Colonic mucosa (tissue), 4 donors: ENCODE measurements at places on chromosomes 4 and X. TPM values are rescaled to one million over a fixed set of nuclear protein-coding genes. Genes with fewer than 3 reads are reported as not detected.

DNA sequence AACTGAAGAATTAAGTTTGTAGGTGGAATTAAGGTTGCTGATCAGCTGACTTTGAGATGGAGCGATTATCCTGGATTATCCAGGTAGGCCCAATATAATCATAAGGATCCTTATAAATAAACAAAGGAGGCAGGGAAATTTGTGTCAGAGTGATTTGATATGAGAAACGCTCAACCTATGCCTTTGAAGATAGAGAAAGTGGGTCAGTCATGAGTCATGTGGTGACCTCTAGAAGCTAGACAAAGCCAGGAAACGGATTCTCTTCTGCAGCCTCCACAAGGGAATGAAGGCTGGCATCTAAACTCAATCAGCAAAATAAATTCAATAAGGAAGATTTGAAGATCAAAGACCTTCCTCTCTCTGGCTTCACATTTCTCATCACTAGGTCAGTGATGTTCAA lies 41.5 kb upstream of the SMIM10 start:
- H3K4me1 ChIP-seq = no peaks in the 10 kb centered on the region
- DNase-seq = no peak
- no peaks in the 10 kb centered on the region for H3K36me3 ChIP-seq
- no peak overlapping the region for H3K4me3 ChIP-seq
- no peaks in the 10 kb centered on the region for H3K27me3 ChIP-seq
- no peak overlapping the region for H3K27ac ChIP-seq

GRCh38 chrX:68049466-68049865 lies 383.8 kb downstream of the OPHN1 start:
- H3K36me3 ChIP-seq = no peaks in the 10 kb centered on the region
- no peak overlapping the region for H3K4me3 ChIP-seq
- no peaks in the 10 kb centered on the region for H3K27me3 ChIP-seq
- DNase-seq = no peak

DNA sequence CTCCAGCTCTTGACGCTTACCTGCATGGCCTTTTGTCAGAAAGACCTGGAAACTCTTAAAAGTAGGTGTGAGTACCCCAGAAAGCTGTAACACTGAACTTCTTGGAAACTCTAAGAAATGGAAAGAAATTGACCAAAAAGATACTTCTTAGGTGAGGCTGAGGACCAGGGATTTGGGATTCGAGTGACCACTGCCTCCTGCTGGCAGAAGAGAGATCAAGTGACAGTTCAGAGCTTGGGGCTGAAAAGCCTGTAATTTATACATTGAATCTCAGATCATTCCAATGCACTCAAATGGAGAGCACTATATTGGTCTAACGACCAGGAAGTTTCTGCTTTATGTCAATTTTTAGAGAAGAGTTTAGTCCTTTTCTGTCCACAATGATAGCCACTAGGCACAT lies 204.6 kb downstream of the PDGFRA start:
- no peak for DNase-seq
- H3K27ac ChIP-seq = no peak overlapping the region
- H3K36me3 ChIP-seq = no peaks in the 10 kb centered on the region
- no peaks in the 10 kb centered on the region for H3K4me1 ChIP-seq

DNA sequence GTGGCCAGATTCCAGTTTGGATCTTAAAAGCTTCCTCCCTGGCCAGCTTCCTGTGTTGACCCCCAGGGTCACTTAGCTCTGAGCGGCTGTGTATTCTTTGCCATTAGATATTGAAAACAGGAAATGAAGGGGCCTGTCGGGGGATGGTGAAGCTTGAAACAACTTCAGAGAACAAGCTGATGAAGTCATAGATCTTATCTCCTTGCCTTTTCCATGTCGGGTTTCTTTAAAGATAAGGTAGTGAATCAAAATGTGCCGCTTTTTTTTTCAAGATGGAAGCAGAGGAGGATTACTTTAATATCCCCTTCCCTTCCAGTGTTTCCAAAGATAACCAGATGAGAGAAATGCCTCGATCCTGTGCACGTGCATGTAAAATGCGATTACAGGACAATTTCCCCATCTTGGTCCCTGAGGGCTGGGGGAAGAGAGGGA lies 508.5 kb downstream of the MID1IP1 start:
- no peak overlapping the region for H3K4me3 ChIP-seq
- H3K4me1 ChIP-seq = no peaks in the 10 kb centered on the region
- H3K36me3 ChIP-seq = no peaks in the 10 kb centered on the region
- no peak for DNase-seq
- H3K27ac ChIP-seq = no peak overlapping the region
- peaks cover 5% of the 10 kb centered on the region for H3K27me3 ChIP-seq

DNA sequence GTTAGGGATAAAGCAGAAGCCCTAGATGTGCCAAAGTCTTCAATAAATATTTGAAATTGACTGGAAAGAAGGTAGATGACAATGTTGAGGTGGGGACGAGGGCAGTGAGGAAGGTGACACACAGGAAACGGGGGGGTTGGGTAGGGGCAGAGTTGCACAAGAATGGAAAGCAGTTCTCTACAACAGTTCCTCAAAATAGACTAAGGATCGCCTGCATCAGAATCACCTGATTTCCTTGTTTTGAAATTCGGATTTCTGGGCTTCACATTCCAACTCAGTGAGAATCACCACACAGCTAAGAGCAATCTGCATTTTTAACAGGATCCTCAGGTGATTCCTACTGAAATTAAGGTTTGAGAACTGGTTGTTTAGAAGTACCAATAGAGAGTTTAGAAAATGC lies 70.6 kb downstream of the ARFIP1 start:
- H3K27ac ChIP-seq = no peak overlapping the region
- H3K4me1 ChIP-seq = no peaks in the 10 kb centered on the region
- H3K36me3 ChIP-seq = no peaks in the 10 kb centered on the region
- no peaks in the 10 kb centered on the region for H3K27me3 ChIP-seq

DNA sequence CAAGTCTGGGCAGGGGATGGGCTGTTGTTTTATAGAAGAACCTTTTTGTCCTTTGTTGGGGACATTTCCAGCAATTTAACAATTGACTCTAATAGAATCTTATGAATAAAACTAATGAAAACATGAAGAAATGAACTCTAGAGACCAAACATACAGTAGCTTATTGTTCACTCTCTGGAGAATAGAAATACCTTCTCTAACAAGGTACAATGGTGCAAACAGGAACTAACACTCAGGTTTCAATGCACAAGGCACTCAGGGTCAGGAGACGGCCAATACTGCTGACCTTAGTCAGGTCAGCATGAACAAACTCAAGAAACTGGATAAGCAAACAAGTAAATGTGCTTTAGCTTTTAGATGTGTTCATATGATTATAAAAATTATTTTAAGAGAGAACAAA lies 39.6 kb upstream of the FBXW7 start:
- no peaks in the 10 kb centered on the region for H3K4me1 ChIP-seq
- DNase-seq = no peak
- H3K27ac ChIP-seq = no peak overlapping the region
- no peaks in the 10 kb centered on the region for H3K27me3 ChIP-seq
- H3K4me3 ChIP-seq = no peak overlapping the region

GRCh38 chrX:39427492-39427891 lies 626.2 kb downstream of the MID1IP1 start:
- no peaks in the 10 kb centered on the region for H3K36me3 ChIP-seq
- DNase-seq = no peak
- no peaks in the 10 kb centered on the region for H3K27me3 ChIP-seq

DNA sequence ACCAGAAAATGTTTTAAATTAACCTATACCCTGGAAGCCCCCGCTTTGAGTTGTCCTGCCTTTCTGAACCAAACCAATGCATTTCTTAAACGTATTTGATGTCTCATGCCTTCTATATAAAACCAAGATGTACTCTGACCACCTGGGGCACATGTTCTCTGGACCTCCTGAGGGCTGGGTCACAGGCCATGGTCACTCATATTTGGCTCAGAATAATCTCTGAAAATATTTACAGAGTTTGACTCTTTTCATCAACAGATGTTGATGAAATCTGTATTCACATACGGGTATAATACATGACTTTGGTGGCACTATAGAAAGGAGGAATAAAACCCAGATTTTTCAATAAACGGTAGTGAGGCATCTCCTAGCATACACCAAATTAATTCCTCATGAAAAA lies 55.7 kb downstream of the STAP1 start:
- no peak overlapping the region for H3K27ac ChIP-seq
- no peaks in the 10 kb centered on the region for H3K36me3 ChIP-seq
- no peak for DNase-seq

- no peaks in the 10 kb centered on the region for H3K4me1 ChIP-seq
- no peak overlapping the region for H3K27ac ChIP-seq
- no peak for DNase-seq
- no peaks in the 10 kb centered on the region for H3K36me3 ChIP-seq
Measured at GRCh38 chr4:108829966-108830492, 67.2 kb upstream of the ETNPPL start.

DNA sequence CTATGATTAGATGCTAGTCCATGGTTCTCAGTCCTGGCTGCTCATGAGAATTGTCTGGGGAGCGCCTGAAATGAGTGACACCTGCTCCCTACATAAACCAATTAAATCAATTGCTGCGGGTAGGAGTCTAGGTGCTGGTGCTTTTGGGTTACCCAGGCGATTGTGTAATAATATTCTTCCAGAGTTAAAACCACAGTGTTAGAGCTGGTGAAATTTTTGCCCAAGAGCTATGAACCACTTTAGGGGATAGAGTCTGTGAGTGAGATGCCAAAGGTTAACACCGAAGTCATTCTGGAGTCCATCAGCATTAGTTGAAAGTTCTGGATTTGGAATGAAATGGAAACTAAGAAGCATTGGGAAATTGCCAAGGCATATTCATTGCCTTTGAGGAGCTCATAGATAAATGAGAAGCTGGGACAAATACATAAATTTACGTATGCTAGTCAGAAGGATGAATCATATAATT lies 15.3 kb downstream of the PDK3 start:
- no peaks in the 10 kb centered on the region for H3K4me1 ChIP-seq
- no peaks in the 10 kb centered on the region for H3K27me3 ChIP-seq
- no peak overlapping the region for H3K4me3 ChIP-seq
- H3K27ac ChIP-seq = peak overlapping the region; percentile 81

GRCh38 chr4:2064276-2064991 lies 5.3 kb downstream of the NAT8L start:
- peak overlapping the region; percentile 19 for H3K4me3 ChIP-seq
- no peaks in the 10 kb centered on the region for H3K36me3 ChIP-seq
- peak; percentile 61 for DNase-seq
- H3K4me1 ChIP-seq = peaks cover 3% of the 10 kb centered on the region

- H3K27ac ChIP-seq = no peak overlapping the region
- no peaks in the 10 kb centered on the region for H3K4me1 ChIP-seq
- no peak overlapping the region for H3K4me3 ChIP-seq
- H3K27me3 ChIP-seq = no peaks in the 10 kb centered on the region
Measured at GRCh38 chr4:177384856-177385397, 57.3 kb downstream of the AGA start.

GRCh38 chr4:112854420-112854819 lies 195.0 kb upstream of the ANK2 start:
- DNase-seq = no peak
- H3K27me3 ChIP-seq = no peaks in the 10 kb centered on the region
- no peak overlapping the region for H3K27ac ChIP-seq
- H3K4me1 ChIP-seq = no peaks in the 10 kb centered on the region
- H3K4me3 ChIP-seq = no peak overlapping the region
- no peaks in the 10 kb centered on the region for H3K36me3 ChIP-seq

DNA sequence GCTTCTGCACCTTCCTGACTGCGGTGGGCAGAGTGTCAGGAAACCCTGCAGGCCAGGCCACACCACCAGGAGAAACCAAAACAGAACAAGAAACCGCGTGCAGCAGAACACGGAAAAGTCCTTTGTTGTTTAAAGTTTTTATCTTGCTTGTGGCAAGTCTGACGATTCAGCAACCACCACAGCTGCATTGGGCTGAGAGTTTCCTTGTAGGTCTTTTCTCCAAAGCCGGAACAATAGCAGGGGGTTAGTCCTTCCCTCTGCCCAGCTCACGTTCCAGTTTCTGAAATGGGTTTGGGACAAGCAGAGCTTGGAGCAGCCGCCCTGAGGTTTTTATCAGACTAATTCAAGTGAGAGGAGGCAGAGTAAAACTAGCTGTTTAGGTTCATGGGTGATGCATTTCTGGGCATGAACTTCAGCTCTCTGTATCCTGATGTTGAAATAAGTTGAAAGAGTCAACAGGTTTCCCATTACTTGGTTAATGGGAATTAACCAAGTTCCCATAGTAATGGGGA lies 216.9 kb downstream of the PTTG2 start:
- H3K4me3 ChIP-seq = no peak overlapping the region
- H3K27me3 ChIP-seq = no peaks in the 10 kb centered on the region
- H3K36me3 ChIP-seq = no peaks in the 10 kb centered on the region

GRCh38 chrX:79153348-79153747 lies 8.9 kb downstream of the GPR174 start:
- H3K4me1 ChIP-seq = no peaks in the 10 kb centered on the region
- H3K4me3 ChIP-seq = no peak overlapping the region
- H3K36me3 ChIP-seq = no peaks in the 10 kb centered on the region

DNA sequence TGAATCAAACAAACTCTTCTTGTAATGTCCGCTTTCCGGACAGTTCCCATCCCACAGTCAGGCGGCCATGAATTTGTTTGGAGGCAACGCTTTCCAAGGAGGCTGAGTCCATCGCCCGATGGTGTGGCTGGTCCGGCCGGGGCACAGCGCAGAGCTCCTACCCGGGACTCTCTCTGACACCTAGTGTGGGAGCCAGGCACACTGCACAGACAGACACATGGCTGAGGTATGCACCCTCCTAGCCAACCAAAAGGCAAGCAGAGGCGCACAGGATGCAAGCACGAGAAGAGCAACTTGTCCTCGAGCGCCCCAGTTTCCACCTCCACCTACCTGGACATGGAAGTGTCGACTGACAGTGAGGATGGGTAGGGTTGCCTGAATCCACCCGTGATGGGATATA lies 87.5 kb downstream of the LEF1 start:
- no peaks in the 10 kb centered on the region for H3K4me1 ChIP-seq
- no peaks in the 10 kb centered on the region for H3K36me3 ChIP-seq
- no peak overlapping the region for H3K27ac ChIP-seq
- DNase-seq = no peak
- no peak overlapping the region for H3K4me3 ChIP-seq
- no peaks in the 10 kb centered on the region for H3K27me3 ChIP-seq

DNA sequence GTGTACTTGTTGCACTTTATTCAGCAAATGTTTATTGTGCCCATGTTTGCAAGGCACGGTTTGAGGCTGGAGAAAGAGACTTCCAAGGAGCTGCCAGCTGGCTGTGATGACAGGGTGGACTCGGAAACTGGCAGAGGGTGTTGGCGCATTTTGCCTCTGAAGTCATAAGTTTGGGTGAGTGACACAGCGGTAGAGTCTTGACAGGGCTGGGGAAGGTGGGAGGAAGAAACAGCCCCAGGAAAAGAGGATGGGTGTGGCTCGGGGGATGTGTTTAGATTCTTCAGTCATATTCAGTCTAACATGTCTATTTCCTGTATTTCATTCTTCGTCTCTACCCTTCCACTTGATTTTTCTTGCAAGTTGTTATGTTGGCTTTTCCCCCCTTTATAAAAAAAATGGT lies 77.0 kb upstream of the STOX2 start:
- no peaks in the 10 kb centered on the region for H3K4me1 ChIP-seq
- H3K27ac ChIP-seq = no peak overlapping the region
- no peaks in the 10 kb centered on the region for H3K36me3 ChIP-seq
- no peak for DNase-seq
- H3K27me3 ChIP-seq = no peaks in the 10 kb centered on the region

GRCh38 chr4:110357521-110357920 lies 118.4 kb upstream of the ENPEP start:
- H3K27me3 ChIP-seq = no peaks in the 10 kb centered on the region
- no peak overlapping the region for H3K4me3 ChIP-seq
- DNase-seq = no peak

Gene UBA6
- total RNA-seq = 57.2 TPM

Gene FAM9B
- not detected for total RNA-seq

Gene ZMAT1
- 1.6 TPM for total RNA-seq

Gene JCHAIN
- 396 TPM for total RNA-seq

Gene ARX
- 0.66 TPM for total RNA-seq

Gene DRP2
- 0.37 TPM for total RNA-seq

Gene CFAP99
- 0.32 TPM for total RNA-seq

Gene SERTM2
- total RNA-seq = 0.05 TPM

Gene CLDN22
- total RNA-seq = not detected
